Nucleus accumbens (tissue), 56 donors: ENCODE measurements at places on chromosomes 4 and X.

DNA sequence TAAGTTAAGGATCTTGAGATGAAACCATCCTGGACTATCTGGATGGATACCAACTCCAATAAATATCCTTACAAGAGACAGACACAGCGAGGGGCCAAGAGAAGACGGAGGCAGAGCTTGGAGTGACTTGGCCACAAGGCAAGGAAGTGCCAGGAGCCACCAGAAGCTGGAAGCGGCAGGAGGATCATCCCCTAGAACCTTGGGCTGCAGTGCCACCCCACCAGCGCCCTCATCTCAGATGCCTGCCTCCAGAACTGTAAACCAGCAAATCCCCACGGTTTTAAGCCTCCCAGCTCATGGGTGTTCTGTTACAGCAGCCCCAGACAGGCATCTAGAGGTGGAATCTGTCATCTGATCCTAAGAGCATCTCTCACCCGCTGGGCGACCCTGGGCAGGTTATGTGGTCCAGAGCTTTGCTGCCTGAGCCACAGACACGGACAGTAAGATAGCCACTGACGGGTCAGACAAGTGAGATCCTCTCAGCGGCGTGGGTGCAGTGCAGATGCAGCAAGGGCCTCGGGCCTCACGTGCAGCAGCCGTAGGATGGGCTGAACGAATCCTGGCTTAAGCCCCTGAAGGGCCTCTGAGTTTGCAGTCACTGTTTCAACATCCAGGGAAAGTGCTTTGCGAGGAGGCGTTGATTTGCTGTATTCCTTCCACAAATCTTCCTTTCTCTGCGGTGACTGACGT lies 25.1 kb upstream of the MXD4 start:
- no peak for DNase-seq

- no peak for DNase-seq
These were observed 4.1 kb upstream of the HPF1 start for GRCh38 chr4:169761846-169762245.

- no peak for DNase-seq
These were observed 803.6 kb downstream of the GLUD2 start for GRCh38 chrX:121851033-121851432.

- no peak for DNase-seq
These were observed 48.6 kb downstream of the DCLK2 start for GRCh38 chr4:150126864-150127203.

DNA sequence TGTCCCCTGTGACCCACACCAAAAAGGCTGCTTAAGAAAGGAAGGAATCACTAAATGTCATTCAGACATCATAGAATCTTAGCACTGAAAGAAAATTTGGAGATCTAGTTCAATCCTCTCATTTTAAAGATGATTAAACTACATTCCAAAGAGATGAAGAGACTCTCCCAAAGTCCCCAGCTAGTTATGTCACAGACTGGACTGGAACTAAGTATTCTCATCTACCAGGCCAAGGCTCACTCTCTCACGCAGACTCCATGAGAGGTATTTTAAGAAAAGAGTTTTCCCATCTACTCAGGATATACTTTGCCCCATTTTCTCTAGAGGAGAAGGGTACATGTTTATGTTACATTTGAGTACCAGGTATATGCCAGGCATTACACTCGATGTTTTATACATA lies 6.9 kb downstream of the FABP2 start:
- no peak for DNase-seq

GRCh38 chr4:1593458-1593857 lies 90.7 kb downstream of the FAM53A start:
- DNase-seq = no peak

DNA sequence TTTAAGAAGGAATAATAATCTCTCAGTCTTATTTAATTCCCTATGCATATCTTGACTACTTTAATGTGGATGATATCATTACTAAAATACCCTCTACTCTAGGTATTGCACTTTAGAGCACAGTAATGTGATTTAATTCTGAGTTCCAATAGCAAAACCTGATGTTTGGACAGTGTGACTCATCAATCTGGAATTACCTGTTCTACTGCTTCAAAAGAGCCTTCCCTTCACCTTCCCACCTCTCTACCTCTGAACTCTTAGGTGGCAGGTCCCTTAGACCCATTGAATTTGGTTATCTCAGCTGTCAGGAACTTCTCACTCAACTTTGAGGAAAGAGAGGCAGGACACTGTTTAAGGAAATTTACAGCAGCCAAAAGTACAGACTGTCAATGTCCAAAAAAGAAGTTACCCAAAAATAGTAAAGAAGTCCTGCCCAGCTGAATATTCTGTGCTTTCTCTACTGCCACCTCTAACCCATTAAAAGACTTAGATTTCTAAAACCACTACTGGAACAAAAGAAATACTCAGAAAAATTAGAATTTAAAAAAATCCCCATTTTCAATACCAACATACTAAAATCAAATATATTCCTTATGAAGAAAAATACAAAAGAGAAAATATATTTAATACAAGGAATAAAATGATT lies 123.1 kb upstream of the GPM6A start:
- no peak for DNase-seq
